Hematopoietic multipotent progenitor cell (in vitro differentiated cells): ENCODE measurements at places on chromosomes 7 and 10.

DNA sequence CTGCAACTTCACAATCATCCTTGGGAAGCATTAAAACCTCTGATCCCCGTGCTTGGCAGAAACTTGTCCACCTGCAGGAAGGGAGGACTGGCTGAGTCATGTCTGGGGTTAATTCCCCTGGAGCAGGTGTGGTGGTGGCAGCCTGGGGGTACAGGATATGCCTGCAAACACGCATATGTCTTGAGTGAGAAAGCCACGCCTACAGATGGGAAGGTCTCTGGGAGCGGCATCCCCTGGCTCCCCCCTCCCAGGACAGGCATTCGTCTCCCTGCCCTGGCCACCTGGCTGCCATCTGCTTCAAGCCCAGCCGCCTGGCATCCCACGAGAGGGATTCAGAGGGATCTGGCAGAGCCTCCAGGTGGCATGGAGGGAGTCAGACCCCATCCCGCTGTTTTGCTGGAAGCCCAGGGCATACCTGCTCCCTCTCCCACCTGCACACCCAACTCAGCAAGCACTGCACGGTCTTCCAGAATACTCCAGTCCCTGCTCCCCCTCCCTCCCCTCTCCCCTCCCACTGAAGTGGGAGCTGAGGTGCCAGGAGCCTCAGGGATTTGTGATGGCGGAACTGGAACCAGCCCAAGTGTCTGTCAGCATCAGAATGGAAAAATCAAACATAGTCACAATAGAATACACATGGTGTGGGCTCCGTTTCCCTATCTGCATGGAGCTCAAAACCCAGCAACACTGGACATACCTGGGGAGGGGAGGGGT lies 61.0 kb downstream of the CAMK2B start:
- DNase-seq = peak; percentile 13

- no peak for DNase-seq
Observed at GRCh38 chr10:74118804-74119203, 31.8 kb downstream of the AP3M1 start.

GRCh38 chr7:70421319-70421718 lies 710.6 kb upstream of the GALNT17 start:
- DNase-seq = no peak

DNA sequence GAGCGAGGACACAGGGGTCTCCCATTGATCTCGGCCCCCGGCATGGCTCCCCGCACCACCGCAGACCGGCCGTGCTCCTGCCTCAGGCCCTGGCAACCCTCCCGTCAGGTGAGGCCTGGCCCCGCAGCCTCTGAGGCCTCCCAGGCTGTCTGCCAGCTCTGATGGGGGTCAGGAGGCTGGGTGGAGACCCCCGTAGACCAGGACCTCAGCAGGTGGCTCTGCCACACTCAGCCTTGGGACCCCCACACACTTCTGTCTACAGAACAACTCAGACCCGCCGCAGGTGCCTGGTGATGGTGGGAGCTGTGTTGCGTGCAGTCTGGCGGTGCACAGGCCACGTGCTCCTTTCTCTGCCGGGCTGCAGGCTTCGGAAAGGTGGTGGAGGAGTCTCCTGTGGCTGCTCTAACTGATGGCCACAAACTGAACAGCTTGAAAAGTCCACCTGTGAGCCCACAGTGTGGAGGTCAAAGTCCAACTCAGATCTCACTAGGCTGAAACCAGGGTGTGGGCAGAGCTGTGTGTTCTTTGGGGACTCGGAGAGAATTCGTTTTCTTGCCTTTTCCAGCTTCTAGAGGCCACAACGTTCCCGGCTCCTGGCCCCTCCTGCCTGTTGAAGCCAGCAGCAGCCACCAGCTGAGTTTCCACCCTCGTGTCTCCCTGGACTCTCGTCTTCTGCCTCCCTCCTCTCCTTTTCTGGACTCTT lies 62.5 kb downstream of the PWWP2B start:
- no peak for DNase-seq
